ENCODE measurements at places on chromosomes 5 and 9.

GRCh38 chr9:129093602-129094386 is 12.9 kb downstream of the DOLPP1 start:
- no peak for DNase-seq

GRCh38 chr5:152953788-152954483 is 536.5 kb upstream of the GRIA1 start:
- DNase-seq = no peak

- DNase-seq = no peak
Measured at GRCh38 chr5:143386725-143387124, 16.8 kb downstream of the NR3C1 start.

DNA sequence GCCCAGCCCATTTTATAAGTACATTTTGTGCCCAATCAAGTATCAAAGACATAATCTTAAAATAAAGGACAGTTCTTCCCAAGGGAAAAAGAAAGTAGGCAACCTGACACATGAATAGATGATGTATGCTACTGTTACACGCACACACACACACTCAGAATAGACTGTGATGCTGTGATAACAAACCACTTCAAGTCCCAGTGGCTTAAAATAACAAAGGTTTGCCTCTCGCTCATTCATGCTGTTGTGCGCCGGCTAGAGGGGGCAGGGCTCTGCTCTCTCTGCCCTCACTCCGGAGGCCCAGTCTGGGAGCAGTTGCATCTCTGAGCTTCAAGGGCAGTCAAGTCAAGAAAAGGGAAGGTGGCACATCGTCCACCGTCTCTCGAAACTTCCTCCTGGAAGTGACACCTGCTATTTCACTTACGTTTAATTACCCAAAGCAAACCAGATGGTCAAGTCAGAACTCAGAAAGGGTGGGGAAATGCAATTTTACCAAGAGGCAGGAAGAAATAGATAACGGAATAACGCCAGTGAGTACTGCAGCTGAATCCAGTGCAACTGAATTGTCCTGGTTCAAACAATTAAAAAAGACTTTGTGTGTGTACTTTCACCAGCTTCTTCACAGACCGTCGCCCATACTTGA is 43.3 kb downstream of the ANKRD33B start:
- no peak for DNase-seq

- no peak for DNase-seq
Measured at GRCh38 chr9:74887981-74888370, 255 bp upstream of the TRPM6 start.

DNA sequence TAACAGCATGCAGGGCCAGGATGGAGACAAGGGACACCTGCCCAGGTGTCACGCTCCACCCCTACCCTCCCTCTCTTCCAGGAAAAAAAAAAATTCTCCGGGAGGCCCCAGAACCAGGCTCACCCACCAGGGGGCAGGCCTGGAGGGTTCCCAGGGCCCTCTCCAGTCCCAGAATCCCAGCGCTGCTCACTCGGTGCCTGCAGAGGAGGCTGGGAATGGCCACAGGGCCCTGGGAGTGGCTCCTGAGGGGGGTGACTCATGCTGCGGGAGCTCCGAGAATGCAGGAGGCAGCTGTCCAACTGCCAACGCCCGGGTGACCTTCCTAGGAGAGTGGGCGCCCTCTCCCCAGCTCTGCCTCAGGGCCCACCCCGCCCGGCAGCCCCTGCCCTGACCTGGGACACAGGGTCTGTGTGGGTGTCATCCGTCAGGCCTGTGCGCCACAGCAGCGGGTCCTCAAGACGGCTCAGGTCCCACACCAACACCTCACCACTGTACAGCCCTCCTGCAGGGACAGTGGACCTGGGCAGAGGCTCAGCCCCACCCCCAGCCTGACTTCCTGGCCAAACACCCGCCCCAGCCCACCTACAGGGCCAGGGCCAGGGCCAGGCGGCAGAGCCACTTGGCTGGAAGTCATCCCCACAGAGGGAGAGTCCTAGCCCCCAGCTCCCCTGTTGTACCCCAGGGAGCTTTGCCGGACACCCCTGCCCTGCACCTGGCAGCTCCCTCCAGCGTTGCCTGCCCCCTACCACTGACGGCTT is 21.2 kb downstream of the DYNC2I2 start:
- DNase-seq = no peak

- no peak for DNase-seq
Measured at GRCh38 chr5:69444127-69444754, 29.3 kb downstream of the MARVELD2 start.

DNA sequence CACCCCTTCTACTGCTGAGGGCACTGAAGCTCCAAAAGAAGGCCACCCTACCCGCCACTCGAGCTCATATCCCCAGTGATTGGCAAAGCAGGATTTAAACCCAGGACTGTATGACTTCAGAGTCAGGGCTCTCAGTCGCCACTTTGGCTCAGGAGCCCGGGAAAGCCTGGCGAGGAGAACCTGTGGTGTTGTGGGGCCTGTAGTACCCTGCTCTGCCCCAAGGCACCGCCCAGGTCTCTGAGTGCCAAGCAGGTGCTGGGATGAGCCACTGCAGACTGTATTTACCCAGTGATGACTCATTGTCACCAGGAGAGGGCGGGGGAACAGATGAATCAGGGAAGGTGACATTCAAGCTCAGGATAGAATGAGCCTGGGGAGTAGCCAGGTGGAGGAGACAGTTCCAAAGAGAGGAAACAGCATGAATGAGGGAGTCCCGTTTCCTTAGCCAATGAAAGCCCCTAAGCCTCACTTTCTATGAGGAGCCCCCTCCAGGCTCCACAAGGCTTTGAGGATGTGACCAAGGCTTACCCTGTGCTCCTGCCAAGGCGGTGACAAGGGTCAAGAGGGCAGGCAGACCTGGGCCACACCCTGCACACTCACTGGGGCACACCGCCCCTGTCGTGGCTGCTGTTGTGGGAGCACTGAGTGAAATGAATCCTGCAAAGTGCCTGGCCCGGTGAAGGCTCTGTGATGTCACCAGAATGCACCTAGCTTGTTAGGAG is 17.8 kb upstream of the DPM2 start:
- DNase-seq = peak; percentile 57

- DNase-seq = no peak
Measured at GRCh38 chr9:73038089-73038509, 85.2 kb upstream of the ALDH1A1 start.

DNA sequence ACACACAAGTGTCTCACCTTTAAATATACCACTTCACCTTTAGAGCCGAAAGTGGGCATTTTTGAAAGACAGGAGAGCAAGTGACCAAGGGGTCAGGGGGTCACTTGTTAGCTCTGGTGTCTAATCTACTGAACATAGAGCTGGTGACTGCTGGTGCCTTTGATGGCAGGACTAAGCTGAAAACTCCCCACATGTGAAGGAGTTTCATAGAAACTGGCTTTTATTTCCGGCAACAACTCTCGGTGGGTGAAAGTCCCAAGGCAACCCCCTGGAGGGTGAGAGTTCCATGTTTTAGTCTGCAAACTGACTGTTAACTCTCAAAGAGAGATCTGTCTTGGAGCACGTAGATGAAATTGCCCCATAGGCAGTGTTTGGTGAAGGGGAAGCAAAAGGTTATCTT is 466.9 kb downstream of the DMRTA1 start:
- DNase-seq = no peak

GRCh38 chr9:16866587-16866986 is 3.9 kb downstream of the BNC2 start:
- no peak for DNase-seq

GRCh38 chr9:135437259-135437658 is 42.3 kb upstream of the PPP1R26 start:
- DNase-seq = no peak

DNA sequence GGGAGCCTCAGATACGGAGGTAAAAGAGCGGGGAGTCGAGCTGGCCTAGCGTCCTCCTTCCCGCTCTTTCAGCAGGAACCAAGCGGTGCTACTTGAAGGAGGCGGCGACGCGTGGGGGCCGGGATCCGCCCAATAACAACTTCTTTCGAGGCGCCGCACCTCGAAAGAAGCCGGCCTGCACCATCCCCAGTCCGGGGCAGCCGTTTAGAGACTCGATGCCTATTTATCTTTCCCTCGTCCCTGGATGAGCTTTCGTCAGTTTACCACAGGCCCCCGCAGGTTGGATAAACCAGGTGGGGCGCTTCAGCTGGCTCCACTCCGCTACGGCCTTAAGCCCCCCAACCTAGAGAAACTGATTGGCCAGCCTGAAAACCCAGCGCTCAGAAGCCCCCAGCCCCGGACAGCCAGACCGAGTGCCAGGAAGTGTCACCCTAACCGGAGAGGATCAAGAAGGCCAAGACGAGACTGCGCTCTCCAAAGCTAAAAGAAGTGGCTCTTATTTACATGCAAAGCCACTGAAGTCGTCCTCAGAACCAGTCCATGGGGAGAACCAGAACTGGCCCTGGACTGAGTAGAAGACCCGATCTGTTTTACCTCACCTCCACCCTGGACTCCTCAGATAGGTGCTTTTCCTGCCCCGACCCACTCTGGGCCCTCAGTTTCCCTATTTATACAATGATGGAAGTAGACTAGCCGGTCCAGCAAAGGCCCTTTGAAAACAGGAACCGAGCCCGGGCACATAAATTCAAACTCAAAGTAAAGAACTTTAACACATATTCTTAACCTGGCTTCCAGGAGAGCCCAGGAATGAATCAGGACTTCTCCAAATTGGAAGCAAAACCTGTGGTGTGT is 1.4 kb downstream of the HAND1 start:
- DNase-seq = no peak

GRCh38 chr5:143217804-143218160 is 185.7 kb downstream of the NR3C1 start:
- DNase-seq = no peak

- DNase-seq = no peak
Measured at GRCh38 chr5:137221943-137222342, 277.2 kb downstream of the SPOCK1 start.

DNA sequence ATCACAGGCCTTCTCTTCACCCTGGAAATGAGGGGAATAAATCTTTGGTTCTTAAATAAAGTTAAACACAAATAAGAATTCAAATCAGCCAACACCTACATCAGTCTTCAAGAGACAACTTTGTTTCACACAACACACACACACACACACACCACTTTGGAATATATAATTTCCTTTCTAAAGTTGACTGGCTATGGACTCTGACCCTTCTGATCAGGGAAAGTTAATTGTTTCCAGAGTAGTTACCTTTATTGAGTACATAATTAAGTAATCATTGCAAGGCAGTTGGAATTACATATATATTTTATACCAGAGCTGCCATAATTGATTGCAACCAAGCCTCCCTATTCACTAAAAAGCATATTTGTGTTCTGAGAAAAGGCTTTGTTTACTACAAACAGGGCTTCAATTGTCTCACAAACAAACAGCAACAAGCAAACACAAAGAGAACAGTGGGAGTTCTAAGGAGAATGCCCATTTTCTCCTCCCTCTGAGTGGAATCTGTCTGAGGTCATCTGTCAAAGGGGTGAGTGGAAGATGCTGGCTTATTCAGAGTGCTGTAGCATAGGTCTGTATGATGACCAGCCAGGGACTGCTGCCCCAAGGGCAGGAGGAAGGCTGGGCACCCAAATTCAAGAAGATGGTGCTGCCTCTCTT is 136.6 kb downstream of the SEMA6A start:
- no peak for DNase-seq

DNA sequence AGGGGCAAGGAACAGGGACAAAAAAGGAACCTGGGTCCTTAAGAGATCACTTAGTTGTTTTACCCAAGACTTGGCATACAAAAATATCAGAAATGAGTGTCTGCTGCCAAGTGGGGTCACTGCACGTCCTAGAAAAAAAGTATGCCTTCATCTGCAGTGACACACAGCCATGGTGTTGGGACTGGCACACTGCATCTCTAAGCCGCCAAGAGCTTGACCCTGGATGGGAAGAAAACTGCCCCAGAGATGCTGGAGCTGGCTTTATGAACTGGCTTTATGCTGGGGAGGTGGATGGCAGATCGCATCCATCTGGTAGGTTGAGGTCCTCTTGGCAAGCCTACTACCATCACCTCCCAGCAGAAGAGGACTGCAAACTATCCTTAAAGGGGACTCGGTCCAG is 51.7 kb downstream of the IRF1 start:
- DNase-seq = no peak

Data from stimulated activated CD8-positive, alpha-beta memory T cell treated with anti-CD3 and anti-CD28 coated beads, Interleukin-2, amount 100 ng/mL, for 1 hour (primary cell).